ENCODE measurements at places on chromosomes 2 and 18.

DNA sequence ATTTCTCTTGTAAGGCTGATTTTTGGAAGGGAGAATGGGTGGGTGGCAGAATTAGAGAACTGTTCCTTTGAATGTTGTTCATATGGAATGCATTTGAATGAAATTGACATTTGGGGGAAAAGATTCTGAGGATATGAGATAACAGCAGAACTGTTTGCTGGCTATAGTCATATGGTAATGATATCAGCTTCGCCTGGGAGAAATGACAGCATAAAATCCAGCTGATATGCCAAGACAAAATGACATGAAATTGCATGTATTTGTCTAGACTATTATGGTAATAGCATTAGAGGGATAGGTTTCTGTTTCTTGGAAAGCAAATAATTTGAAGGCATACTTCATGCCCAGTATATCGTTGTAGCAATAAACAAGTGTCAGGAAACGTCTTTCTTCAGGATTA, 150.8 kb upstream of the SPATS2L start:
- DNase-seq: no peak

DNA sequence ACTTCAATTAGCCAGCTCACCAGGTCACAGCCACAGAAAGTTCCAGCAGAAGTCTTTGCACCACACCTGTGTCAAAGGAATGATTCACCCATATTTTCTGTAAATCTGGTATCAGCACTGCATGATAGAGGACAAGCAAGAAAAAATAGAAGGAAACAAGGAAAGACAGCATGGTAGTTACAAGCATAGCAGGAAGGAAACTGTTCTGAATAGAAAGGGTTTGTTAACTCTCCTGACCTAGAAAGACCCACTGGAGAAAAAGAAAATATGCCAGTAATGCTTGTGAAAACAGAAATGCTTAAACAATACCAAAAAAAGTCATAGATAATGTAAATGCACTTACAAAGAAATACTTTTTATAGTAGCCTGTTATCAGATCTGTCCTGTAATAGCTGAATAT, 40.8 kb downstream of the SCRN3 start:
- no peak for DNase-seq

DNA sequence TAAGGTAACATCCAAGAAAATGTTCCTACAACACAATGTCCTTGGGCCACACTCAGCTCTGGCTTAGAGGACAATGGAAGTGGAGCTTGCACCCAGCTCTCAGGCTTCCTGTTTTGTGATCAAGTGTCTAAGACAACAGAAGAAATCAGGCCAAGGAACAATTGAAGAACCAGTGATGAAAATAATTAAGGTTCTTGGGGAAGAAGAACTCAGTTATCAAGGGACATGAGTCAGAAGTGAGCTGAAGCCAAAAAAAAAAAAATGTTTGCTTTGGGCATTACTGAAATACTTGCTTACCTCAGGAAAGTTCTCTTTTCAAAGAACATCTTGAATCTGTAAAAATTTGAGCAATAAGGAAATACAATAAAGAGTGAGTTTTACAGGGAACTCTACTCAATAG, 299.0 kb downstream of the FBXO15 start:
- DNase-seq: no peak

DNA sequence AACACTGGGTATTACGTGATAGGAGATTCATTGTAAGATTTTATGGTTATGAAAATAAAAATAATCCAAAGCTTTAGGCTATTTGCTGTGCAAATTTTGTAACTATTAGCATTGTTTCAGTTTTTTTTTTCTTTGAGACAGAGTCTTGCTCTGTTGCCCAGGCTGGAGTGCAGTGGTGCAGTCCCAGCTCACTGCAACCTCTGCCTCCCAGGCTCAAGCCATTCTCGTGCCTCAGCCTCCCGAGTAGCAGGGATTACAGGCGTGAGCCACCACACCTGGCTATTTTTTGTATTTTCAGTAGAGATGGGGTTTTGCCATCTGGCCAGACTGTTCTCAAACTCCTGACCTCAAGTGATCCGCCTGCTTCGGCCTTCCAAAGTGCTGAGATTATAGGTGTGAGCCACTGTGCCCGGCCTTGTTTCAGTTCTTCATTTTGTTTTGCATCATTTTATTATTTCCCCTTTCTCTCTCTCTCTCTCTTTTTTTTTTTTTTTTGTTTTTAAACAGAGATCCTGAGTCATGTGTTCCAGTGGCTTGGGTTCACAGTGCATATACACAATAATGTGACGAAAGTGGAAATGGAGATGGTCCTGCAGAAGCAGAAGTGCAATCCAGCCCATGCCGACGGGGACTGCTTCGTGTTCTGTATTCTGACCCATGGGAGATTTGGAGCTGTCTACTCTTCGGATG, 25.8 kb downstream of the CASP10 start:
- DNase-seq: no peak

DNA sequence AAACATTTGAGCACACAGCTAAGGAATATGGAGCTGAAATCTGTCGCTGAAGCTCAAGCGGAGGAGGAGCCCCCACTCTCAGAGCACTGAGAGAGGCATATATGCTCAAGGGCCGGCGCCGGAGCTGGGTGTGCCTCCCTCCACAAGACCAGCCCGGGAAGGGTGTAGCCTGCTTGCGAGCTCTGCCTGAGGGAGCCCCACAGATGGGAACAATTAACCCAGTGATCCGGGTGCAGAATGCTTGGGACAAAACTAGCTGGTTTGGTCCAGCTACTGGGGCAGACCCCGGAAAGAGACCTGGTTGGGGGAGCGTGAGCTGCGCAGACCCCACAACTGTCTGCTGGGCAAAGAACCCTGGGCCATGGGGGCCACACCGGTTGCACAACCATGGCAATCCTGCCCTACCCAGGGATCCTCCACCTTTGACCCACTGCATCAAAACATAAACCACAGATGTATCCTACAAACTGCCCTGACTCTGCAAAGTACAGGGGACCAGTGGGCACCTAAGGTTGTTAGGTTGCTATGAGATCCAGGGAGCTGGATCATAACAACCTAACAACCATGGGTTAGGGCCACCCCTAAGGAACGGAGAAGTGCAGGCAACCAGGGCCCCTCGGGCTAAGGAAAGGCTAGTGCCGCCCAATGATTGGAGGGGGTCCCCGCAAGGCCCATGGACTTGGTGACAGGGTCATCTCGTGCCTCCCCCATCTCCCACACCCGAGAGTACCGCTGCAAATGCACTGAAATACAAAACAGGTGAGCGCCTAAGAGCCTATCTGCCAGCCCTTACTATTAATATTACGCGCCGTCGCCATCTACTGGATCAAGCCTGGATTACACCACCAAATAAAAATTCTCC, 53.4 kb upstream of the SCN1A start:
- DNase-seq: peak; percentile 1

GRCh38 chr18:857986-858385, 45.9 kb upstream of the YES1 start:
- no peak for DNase-seq

GRCh38 chr18:5237083-5237722, 40.1 kb upstream of the AKAIN1 start:
- no peak for DNase-seq

DNA sequence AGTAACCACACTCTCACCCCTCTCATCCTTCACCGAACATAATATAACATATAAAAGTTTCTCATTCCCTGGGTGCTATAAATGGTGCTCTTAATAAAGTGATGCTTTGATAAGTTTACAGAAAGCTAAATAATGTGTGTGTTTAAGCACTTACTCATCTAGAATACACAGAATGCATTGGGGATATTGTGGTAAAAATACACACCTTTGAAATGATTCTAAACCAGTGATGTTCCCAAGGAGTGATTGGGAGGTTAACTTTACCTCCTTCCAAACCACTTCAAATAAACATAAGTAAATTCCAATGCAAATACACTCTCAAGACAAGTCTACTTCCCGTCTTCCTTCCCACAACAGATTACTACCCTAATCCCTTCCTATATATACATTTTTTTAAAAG, 85.3 kb upstream of the TWSG1 start:
- DNase-seq: no peak

DNA sequence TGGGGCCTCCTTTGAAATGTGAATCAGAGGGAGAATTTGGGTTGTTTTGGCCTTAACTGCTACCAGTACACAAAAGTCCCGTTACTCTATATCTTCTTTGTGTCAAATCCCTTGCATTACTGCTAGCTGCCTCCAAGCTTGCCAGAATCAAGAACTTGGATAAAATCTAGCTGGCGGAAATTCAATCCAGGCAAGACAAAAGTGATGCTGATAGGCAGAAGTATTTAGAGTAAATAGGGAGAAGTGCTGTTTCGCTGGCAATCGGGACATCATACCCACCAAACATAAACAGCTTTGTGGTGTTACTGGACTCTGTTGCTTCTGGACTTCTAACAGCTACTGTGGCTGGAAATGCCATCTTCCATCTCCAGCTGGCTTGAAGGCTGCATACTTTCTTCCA, 2.5 kb downstream of the IFIH1 start:
- no peak for DNase-seq

DNA sequence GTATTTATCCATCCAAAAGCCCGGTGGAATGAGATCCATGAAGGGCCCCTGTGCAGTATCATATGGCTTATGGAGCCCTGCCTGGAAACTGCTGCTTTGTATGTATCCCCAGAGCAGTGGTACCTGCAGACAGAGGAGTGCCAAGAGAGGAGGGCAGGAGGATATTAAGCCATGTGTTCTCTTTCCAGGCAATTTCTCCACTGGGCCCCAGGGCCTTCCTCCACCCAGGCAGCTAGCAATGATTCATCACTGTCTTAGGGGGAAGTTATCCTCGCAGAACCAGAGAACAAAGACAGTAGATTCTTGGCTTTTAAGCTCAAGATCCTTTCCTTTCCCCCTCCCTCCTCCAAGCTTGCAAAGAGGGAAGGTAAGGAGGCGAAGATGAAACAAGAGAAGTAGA, 98.1 kb downstream of the LRRC30 start:
- no peak for DNase-seq

- DNase-seq: no peak
Observed at GRCh38 chr2:154173919-154174318, 302.2 kb downstream of the GALNT13 start.

DNA sequence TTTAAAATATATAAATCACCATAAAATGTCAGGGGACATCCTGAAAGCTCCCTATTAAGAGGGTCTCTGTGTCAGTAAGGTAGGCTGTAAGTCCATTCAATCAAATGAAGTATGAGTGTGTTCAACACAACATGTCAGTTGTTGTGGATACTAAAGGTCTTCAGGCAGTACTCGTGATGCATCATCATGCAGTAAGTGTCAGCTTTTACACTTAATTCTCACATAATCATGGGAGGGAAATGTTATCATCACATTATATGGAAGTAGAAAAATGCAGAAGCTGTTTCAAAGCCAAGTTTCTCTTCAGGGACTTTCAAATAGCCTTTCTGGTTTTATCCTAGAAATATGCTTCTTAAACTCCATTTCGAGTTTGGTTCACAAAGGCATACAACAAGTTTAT, 477.1 kb upstream of the ID2 start:
- no peak for DNase-seq

GRCh38 chr2:136131961-136132824, 14.2 kb upstream of the CXCR4 start:
- DNase-seq: peak; percentile 19

DNA sequence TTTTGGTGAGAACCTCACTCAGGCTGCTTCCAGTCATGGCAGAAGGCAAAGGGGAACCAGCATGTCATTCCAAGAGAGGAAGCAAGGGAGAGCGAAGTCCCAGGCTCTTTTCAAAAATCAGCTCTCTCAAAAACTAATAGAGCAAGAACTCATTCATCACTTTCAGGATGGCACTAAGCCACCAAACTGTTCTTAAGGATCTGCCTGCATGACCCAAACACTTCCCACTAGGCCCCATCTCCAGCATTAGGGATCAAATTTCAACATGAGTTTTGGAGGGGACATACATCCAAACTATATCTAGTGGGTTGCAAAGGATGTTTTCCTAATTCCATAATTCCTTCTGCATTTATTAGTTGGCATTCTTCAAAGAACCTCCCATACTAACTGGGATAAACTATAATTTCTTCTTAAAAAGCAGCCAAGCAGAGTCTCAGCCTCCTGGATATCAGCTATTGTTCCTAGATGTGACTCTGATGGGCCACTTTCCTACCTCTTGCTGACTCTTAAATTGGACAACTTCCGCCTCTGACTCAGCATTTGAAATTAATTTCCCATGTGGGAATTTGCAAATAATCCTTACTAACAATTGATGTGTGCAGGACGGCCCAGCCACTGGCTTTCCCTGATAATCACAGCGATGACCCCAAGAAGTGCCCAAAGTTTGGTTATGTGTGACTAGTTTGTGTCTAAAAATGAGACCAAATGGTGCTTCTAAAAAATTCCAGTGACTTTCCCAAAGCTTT, 5.5 kb upstream of the REV1 start:
- no peak for DNase-seq

DNA sequence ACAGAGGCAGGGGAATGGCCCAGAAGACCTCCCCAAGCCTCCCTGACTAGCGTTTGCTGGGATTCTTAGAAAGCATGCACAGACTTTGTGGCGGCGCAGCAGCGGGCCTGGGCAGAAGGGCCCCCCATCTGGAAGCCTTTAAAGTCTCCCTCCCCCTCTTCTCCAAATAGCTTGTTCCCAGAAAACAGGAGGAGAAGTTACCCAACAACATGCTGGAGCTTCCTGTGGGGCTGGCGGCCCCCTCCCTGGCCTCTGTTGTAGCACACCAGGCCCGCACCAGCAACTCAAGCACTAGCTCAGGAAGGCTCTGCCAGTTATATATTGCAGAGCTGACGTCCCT, 334.8 kb downstream of the DYSF start:
- no peak for DNase-seq

DNA sequence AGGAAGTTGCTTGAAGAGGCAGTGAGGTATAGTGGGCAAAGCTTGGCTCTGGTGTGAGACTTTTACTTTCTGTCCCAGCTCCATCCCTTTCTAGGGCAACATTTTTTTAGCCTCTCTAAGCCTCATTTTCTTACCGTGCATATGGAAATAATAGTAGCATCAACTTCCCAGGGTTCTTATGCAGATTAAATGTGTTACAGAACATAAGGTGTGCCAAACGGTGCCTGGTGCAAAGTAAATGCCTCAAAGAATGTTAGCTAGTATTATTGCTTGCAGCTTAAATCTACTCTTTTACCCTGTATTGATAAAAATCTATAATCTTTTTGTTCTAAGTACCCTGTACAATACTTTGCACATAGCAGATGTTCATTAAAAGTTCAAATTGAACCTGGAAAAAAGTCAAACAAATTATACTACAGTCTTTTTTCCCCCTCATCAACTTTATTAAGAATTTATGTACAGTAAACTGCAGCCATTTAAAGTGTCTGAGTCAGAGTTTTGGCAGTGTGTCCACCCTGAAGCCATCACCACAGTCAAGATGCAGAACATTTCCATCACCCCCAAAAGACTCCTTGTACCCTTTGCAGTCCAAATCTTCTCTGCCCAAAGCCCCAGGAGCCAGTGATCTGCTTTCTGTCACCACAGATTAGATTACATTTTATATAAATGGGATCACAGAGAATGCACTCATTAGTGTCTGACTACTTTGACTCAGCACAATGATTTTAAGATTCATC, 10.6 kb downstream of the MAPRE2 start:
- DNase-seq: no peak

All from stimulated activated CD4-positive, alpha-beta T cell treated with anti-CD3 and anti-CD28 coated beads, Interleukin-4, amount 100 ng/mL, for 4 hours (primary cell).